NCI-H1436 (cell line): ENCODE measurements at places on chromosomes 5 and 9.
A peak's percentile ranks its signal among the peaks of the same experiment; 100 is the strongest.

- DNase-seq: no peak
Measured at GRCh38 chr9:70290626-70291025, 31.8 kb downstream of the SMC5 start.

- DNase-seq: peak; percentile 73
Measured at GRCh38 chr9:68999393-69000105, 14.4 kb downstream of the PRKACG start.

- no peak for DNase-seq
Measured at GRCh38 chr5:109844148-109844547, 154.4 kb downstream of the MAN2A1 start.

DNA sequence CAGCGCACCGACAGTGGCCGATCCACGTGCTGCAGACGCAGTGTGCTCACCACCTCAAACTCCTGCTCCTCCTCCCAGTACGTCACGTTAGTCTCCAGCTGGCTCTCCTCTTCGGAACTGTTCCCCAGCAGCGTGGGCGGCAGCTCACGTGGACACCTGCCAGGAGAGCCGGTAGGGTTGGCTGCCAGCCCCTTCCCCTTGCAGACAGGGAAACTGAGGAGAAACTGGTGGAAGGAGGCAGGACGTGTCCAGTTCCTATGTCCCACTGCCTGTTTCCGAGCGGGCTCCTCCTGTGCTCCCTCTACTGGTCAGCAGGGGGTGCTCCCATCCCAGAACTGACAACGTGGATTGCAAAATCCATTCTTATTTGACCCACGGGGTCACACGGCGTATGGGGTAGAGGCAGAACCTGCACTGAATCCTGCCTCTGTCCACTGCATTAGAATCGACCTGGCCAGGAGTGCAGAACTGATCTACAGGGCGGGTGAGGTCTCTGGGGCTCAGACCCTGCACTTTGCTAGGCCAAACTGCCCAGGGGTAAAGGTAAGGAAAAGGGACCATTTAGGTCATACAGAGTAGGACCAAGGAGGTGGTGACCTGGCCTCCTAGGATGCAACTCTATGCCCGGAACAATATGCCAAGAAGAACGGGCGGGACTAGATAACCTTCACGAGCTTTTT is 25.7 kb downstream of the PDGFRB start:
- DNase-seq: peak; percentile 28

DNA sequence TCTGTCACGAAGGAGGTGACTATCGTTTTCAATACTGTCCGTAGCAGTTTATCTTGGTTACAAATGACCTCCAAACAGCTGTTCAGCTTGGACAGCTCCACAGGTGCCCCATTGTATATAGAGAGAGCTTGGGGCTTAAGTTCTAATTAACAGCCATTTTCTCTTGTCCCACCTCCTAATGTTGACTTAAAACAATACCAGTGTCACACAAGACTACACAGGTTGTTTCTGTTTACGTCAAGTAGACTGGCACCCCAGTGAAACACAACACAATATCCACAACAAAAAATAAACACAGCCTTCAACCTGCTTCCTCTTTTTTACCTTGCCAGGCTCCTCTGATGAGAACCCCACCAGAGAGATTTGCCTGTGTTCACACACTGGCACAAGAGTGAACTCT is 39.8 kb upstream of the TLE1 start:
- no peak for DNase-seq

DNA sequence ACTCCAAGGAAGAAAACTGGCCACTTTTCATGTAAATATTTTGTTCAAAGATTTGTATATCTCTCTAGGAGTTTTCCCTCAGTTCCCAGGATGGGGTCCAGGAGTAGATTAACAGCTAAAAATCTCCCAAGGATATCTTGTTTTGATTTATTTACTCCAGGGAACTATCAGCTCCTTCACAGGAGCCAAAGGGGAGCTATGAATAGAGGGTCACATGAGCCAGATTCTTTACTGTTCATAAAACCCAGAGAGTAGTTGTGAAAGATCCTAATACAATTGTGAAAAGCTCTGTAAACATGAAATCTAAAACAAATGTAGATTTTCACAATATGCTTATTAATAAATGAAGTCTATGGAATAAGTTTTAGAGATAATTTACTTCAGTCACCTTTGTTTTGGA is 16.9 kb downstream of the DIMT1 start:
- no peak for DNase-seq
